ENCODE measurements at places on chromosomes 7 and 10.

GRCh38 chr10:14588084-14588937, 186.4 kb downstream of the FAM107B start:
- peak; percentile 77 for DNase-seq

DNA sequence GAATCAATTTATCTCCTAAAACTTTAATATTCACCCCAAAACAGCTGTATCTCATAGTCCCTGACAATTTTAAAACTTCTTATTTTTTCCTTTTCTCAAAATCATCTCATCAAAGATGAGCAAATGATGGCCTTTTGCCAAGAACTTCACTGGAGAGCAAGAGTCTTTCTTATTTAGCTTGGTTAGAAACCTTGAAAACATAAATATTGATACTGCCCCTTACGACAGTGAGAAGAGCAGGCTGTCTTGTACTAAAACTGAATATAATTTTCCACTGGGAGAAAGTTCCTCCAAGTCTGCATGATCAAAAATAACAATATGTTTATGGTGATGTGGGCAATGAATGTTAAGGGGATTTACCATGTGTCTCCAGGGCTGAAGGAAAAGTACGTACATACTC, 109.0 kb downstream of the COL28A1 start:
- no peak for DNase-seq

DNA sequence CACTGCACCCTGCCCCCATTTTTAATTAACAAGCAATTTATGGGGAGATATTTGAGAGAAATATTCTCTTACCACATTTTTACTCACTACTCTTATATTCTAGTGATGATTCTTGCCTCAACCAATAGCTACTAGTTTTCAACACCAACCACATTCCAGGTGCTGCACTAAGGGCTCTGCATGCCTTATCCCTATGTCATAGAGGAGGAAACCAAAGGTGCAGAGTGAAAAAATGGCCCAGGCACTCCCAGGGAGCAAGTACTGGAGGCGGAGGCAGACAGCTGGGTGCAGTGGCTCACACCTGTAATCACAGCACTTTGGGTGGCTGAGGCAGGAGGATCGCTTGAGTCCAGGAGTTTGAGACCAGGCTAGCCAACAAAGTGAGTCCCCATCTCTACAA, 35.5 kb upstream of the TPST1 start:
- DNase-seq: no peak

GRCh38 chr10:102473445-102474331, 22.3 kb upstream of the C10orf95 start:
- no peak for DNase-seq

DNA sequence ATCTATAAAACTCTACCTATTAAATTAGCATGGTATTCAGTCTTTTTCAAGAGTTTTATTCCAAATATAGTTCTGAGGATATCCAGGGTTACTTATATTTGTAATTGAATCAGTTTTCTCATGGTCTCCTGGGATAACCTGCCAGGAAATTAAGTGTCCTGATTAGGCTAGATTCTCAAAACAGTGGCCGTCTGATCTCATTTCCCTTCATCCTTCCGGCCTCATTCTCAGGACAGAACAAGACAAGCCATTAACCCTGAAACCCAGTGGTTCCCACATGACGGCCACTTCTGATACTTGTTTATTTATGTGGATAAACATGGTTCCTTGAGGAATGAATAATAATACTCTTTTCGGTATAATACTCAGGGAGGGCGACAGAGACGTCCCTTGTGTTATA, 417.6 kb upstream of the POT1 start:
- DNase-seq: no peak

DNA sequence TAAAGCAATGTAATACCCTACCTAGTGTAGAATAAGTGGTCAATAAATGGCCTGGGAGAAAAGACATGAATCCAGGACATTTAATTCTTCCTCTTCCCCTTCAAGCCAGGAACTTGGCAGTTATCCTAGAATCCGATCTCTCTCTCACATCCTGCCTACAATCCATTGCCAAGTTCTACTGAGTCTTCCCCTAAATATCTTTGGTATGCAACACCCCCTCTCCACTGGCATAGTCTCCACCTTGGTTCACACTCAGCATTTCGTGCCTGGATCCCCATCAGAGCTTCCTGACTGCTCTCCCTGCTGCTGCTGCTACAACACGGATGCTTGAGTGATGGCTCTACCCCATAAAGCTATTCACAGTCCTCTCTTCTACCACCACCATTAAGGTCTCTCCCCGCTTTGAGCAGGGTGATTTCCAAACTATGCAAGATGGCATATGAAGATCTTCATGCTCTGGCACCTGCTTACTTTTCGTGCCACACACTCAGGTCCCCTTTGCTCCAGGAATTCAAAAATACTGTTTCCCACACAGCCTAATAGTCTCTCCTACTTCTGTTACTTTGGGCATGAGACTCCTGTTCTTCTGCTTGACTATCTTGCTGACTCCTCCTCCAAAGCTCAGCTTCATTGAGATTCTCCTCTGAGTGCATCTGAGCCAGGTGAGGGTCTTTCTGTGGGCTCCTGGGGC, 4.8 kb downstream of the ANK3 start:
- peak; percentile 100 for DNase-seq

DNA sequence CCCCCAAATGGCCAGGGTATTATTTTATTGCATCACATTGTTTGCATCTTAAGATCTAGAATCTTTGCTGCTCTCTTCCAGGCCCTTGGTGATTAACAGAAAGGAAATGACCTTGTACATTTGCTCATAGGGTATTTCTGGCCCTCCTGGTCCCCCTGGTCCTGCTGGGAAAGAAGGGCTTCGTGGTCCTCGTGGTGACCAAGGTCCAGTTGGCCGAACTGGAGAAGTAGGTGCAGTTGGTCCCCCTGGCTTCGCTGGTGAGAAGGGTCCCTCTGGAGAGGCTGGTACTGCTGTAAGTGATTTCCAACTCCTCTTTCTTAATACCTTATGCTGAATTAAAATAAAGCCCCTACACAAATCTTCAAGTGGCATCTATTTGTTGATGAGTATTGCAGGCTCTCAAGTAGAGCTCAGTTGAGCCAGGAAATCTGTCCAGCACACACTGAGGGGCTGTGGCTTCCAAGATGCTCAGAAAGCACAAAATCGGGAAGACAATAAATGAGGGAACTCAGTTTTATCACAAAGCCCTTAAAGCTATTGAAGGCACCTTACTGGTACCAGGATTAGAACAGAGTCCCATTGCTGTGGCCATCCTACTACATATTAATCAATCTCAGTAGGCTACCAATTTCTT, 28.2 kb downstream of the COL1A2 start:
- DNase-seq: no peak

- no peak for DNase-seq
These were observed 508.5 kb upstream of the ZMIZ1 start for GRCh38 chr10:78560341-78560688.

GRCh38 chr10:22308390-22308789, 7.8 kb upstream of the COMMD3 start:
- peak; percentile 94 for DNase-seq

DNA sequence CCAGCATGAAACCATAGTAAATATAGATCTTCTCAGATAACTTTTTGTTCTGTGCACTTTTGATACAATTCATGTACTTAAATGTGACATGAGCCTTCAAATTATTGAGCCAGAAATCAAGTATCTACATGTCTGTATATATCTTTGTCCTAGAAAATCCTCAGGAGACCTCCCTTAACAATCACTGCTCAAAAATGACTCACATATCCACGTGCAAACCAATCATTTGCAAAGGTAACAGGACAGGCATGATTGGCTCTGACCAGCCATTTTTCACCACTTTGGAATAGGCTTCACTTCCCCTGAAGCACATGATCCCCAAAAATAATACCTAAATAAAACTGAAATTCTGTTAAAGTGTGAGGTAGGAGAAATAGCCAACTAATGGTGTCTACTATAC, 902.5 kb downstream of the PCDH15 start:
- DNase-seq: no peak

- no peak for DNase-seq
These were observed 42.5 kb downstream of the ASZ1 start for GRCh38 chr7:117384688-117385362.

DNA sequence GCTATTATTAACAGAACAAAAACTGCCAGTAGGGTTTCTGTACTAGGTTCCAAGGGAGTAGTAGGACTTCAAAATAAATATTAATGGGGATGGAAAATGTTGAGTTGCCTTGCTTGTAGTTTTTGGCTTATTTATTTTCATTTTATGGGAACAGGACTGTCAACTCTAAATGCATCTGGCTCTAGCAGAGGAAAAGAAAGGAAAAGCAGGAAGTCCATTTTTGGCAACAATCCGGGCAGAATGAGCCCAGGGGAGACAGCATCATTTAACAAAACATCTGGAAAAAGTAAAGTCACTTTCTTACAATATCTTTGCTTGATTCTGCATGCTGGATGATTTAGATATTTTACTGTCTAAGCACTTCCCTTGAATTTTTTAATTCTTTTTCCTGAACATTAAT, 69.4 kb downstream of the NOC3L start:
- DNase-seq: no peak

- no peak for DNase-seq
These were observed 43.5 kb downstream of the ANKIB1 start for GRCh38 chr7:92289321-92289720.

- no peak for DNase-seq
These were observed 936.6 kb downstream of the NRG3 start for GRCh38 chr10:82811621-82812020.

DNA sequence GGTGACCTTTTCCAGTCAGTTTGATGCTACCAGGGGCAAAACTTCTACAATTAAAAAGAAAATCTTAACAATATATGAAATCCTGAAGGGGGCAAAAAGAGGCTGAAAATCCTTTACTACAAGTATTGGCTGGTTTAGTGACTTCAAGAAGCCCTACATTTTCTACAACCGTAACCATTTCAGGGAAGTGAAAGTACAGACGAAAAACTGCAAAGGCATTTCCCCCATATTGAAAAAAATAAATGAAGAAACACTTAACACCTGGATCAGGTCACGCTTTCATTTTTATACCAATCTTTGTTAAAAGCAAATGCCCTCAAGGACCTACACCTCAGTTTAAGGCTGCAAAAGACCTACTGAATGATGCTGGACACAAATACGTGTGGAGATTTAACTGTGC, 38.6 kb downstream of the IL6 start:
- no peak for DNase-seq

- DNase-seq: peak; percentile 97
These were observed 90.1 kb downstream of the NPSR1 start for GRCh38 chr7:34747867-34748727.

GRCh38 chr10:9268176-9268575, 1213.7 kb downstream of the GATA3 start:
- no peak for DNase-seq

DNA sequence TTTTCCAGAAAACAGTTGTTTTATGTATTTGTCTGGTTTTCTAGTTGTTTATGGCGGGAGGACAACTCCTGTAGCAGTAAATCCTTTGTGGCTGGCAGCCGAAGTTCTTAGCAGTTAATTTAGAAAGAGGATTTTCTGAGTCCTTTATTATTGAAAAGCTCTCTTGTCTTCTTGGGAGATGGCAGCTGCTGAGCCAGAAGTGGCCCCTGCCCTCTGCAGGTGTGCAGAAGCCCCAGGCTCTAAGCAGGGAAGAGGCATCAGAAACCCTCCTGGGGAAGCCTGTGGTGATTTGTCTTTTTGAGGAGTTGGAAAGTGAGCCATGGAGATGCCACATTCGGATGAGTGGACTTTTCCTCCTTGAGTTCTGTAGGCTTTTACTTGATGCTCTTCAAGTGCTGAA, 106.3 kb downstream of the GLRX3 start:
- no peak for DNase-seq

DNA sequence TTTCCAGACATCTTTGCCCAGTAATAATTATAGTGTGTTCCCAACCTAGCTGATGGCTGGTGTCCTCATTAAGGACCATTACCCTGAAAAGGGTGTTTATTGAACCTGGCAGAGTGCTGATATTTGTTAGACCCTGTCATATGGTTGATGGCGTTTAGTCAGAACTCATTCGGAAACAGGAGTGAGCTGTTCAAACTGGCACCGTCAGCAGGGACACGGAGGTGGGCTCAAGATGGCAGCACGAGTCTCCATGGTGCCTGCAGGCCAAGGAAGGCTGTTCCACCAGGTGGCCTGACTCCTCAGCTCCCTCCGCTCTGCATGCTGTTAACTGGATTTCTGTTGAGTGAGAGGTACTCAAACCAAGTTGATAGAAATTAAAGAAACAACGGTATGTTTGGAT, 589.1 kb upstream of the MGMT start:
- no peak for DNase-seq

- no peak for DNase-seq
These were observed 213.7 kb downstream of the ITGB1 start for GRCh38 chr10:32744321-32744720.

DNA sequence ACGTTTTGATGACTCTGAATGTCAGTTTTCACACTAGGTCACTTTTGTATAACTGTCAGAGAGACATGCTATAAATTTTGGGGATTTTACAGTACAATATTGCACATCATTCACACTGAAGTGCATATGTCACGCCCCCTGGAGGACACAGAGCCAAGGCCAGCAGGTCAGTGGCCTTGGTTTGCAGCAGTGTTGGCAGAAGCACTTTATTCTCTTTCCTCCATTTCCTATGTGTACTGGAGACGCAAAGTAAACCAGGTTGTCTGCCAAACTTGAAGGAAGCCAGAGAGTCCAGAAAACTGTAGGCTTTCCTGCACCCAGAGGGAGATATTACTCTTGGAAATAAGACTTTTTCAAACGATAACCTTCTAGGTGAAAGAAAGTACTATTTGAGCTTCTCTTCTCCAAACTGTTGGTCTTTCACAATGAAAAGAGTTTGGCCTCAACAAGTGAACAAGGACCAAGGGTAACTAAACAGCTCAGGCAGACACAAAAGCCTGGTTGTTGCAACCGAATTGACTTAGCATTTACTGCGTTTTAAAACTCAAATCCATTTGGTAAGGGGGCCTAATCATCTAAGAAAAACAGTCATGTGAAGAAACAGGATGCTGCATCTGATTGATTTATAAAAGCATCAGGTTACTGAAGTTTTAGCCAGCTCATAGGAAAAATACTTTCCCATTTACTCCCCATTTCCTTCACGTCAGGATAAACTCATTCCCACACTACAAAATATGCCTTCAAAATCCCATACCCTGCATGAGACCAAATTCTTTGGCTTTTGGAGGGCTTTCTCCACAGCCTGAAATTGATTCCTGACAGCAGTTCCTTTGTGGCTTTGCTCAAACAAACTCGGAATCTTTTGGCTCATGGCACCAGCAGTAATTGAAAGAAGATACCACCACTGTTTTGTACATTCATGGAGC, 83.0 kb upstream of the SEC61G start:
- peak; percentile 60 for DNase-seq

GRCh38 chr7:20301311-20301939, 29.3 kb upstream of the ITGB8 start:
- peak; percentile 66 for DNase-seq

GRCh38 chr10:107275806-107276205, 111.3 kb upstream of the SORCS1 start:
- no peak for DNase-seq

GRCh38 chr10:62805231-62806099, 945 bp downstream of the ADO start:
- DNase-seq: peak; percentile 84

DNA sequence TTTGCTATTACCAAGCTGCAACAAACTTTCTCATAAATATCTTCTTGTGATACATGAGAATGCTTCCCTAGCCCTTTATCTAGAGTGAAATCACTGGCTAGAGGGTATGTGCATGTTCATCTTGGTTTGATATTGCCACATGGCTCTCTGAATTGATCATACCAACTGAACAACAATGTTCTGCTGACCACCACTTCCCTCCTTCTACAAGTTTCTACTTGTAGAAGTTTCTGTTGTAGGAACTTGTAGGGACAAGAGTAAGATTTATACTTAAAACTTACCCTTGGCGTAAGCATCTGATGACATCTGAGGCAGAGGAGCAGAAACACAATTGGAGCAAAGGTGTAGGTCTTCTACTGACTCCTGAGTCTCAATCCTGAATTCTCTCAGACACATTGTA, 86.3 kb upstream of the FAM13C start:
- DNase-seq: no peak
